ENCODE measurements at places on chromosomes 1 and 21.
A peak's percentile ranks its signal among the peaks of the same experiment; 100 is the strongest.

GRCh38 chr1:39091845-39092645 lies 65.9 kb downstream of the NDUFS5 start:
- peak; percentile 50 for DNase-seq

GRCh38 chr1:54701996-54702395 lies 13.7 kb upstream of the TTC4 start:
- no peak for DNase-seq

GRCh38 chr1:93878501-93878888 lies 511 bp downstream of the DNTTIP2 start:
- DNase-seq: peak; percentile 3

GRCh38 chr1:178937695-178938094 lies 66.8 kb upstream of the ANGPTL1 start:
- no peak for DNase-seq

Measured in NCI-H510A (cell line).